Naive thymus-derived CD8-positive, alpha-beta T cell (primary cell): ENCODE measurements at places on chromosomes 16 and 17.

- DNase-seq: no peak
These were observed 18.2 kb upstream of the BHLHA9 start for GRCh38 chr17:1251866-1252608.

- no peak for DNase-seq
These were observed 10.2 kb downstream of the NPTX1 start for GRCh38 chr17:80466188-80466705.

- DNase-seq: no peak
These were observed at the start of gene HOXB2 for GRCh38 chr17:48545022-48545375. HOXB2 (minus strand) TSS chr17:48545109; CDS start chr17:48544911, 198 bp downstream.

GRCh38 chr17:16255481-16255921 is 38.5 kb downstream of the PIGL start:
- no peak for DNase-seq

- DNase-seq: no peak
These were observed 9.4 kb upstream of the CEP20 start for GRCh38 chr16:15897834-15898254.

- peak; percentile 67 for DNase-seq
These were observed 30.0 kb downstream of the TBC1D16 start for GRCh38 chr17:80005360-80006338.

DNA sequence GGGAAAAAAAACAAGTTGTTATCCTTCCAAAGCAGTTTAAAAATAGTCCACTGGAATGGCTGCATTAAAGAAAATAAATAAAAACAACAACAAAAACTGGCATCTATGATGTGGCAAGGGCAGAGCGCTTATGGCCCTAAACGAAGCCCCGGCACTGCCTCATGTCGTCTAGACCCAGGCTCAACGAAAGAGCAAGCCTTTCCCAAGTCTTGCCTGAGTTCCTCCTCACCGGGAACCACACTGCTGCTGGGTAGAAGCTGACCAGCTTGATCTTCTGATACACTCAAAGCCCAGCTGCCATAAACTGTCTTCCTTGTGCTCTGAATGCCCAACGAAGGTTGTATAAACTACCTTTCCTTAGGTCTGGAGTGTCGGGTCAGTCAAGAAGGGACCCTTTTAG is 37.0 kb downstream of the NDEL1 start:
- DNase-seq: no peak

DNA sequence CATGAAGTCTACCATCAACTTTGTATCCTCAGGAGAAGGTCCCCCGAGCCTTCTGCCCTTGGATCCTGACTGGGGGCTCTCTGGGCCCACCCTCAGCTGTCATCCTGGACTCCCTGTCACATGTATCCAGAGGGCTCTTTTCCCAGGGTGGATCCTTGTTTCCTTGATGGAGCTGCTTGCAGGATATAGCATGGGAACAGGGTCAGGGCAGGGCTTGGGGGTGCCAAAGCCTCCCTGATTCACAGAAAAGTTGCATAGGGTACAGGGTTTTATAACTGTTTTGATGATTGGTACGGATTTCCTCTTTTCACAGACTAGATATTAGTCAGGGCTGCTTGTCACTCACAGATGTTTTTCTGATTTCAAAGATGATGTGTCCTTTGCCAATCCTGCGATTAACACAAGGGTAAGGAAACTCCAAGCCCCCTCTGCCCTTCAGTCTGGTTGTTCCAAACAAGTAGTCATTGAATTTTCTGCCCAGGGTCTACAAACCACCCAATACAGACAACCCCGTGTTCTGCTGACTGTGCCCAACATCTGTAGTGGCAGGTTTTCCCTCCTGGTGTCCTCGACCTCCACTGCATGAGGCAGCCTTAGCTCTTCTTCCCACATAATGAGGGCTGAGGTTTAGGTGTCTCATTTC is 20.6 kb upstream of the SLC35G3 start:
- DNase-seq: peak; percentile 9

DNA sequence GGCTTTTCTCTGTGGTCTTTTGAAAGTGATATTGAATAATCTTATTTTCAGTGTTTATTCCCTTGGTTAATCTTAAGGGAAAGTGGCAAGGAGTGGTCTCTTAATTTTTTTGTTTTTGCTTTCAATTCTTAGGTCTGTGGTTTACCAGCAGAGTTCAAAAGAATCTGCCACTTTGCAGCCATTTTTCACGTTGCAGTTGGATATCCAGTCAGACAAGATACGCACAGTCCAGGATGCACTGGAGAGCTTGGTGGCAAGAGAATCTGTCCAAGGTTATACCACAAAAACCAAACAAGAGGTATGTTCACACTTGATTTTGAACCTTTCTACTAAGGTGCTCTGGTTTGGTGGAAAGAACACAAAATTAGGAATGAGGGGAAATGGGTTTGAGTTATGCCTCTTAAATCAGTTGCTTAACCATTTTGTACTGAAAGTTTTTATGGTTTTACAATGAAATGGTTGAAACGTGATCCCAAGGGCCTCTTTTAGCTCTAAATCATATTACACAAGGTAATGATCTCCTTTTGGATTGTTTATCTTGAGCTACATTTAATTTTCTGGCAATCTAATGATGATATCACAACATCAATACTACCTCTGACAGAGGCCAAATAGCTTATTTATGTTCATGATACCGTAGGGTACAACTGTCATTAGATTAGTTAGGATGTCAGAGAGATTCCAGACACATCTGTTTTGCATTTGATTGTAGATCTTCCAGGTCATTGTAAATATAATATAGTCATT is 51.6 kb upstream of the CRISPLD2 start:
- DNase-seq: peak; percentile 50

DNA sequence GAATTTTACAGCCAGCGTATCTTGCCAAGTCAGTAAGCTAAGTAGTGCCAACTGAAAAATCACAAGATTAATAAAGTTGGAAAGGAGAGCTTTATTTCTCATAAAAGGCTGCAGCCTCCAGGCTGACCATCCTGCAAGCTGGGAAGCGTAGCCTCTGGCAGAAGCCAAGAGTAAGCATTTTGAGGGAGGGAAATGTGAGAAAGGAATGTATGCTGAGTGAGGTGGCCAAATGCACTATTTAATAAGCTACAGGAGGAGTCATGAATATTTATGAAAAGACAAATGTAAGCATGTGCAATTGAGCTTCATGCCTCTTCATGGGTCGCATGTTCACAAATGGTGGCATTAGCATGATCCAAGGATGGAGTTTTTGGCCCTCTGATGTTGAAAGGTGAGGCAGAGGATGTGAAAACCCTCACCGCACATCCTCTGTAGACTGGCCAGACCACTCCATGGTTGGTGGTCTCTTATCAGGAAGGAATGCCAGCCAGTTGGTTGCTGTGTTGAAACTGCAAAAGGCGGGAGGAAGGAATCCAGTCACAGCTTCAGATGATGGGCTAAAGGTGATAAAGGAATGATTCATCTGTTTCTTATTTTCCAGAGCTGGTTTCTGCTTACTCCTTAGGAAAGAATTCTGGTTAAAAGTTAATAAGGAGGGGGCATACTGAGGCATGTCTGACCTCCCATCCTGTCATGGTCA is 9.2 kb downstream of the KRT33B start:
- DNase-seq: no peak

DNA sequence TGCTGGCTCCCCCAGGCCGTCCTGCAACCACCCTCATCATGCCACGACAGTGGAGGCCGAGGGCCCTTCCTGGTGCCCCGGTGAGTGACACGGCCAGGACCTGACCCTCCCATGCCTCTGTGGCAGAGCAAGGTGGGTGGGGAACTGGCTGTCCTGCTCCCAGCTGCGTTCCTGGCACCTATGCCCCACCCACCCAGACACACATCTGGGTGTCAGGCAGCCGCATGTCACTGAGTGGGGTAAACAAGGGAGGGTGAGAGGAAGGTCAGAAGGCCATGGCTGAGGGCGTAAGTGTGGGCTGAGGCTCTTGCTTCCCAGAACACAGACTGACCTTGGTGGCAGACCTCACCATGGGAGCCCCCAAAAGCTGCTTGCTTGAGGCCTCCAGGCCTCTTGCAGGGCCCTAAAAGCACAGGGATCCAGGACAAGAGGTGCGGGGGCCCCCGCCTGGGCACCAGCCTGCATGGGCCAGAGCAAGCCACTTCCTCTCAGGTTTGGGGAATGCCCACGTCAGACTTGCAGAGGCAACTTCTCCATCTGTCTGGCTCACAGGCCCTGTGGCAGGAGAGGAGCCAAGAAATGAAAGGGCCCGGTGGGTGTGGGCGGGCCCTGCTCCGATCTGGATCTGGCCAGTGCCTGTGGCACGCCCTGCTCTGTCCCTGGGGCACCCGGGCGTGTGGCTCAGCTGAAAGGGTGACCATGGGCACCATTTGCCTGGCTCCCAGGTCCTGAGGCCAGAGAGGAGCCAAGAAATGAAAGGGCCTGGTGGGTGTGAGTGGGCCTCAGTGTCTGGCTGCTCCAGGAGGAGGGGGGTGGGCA is 3.9 kb upstream of the CCDC57 start:
- DNase-seq: no peak

- no peak for DNase-seq
These were observed 13.6 kb downstream of the ZFHX3 start for GRCh38 chr16:73034374-73034773.

GRCh38 chr17:29567304-29567553 is 392 bp upstream of the ABHD15 start:
- DNase-seq: no peak
